CD4-positive, alpha-beta T cell treated with Interleukin-12 subunit alpha and Interleukin-12 subunit beta, for 1 hour (primary cell): ENCODE measurements at places on chromosomes 2 and 18.

DNA sequence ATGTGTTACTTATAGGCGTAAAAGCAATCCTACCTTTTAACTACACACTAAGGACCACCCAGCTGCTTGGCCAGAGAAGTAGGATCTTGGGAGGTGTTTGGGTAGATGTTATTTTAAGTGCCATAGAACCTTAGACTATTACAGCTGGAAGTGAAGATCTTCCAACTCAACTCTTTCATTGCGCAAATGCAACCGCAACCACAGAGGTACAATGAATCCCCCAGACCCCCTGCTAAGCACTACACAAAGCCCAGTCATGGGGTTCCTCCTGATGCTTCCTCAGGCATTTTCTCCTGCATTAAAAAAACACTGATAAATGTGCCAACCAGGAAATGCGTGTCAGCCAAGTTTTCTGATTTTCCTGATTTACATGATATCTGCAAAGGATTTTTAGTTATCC, 246.0 kb downstream of the LRRTM1 start:
- DNase-seq, result no peak

DNA sequence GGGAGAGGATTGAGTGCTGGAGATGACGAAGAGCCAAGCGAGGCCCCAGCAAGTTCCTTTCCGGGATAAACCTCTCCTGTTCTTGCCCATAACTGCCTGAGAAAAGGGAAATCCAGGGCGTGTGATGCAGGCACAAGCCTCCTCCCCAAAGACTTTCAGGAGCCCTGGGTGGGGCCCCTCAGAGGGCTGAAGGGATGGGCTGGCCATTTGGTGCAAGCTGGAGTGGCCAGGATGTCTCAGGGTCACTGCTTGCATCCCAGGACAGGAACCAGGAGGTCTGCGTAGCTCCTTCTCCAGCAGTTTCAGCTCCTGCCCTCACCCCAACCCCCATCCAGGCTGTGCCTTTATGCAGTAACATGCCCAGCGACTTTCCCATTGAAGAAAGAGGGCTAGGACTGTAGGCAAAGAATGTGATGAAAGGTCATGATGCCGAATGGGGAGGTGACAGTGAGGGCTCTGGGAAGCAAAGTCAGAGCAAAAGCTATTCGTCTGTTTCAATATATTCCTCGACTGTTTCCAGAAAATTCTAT, 80.2 kb downstream of the PXDN start:
- no peak for DNase-seq

- DNase-seq, result no peak
These were observed 1559.3 kb upstream of the ZEB2 start for GRCh38 chr2:146079216-146079615.

GRCh38 chr2:120787822-120788700, 52.4 kb downstream of the GLI2 start:
- DNase-seq, result no peak

DNA sequence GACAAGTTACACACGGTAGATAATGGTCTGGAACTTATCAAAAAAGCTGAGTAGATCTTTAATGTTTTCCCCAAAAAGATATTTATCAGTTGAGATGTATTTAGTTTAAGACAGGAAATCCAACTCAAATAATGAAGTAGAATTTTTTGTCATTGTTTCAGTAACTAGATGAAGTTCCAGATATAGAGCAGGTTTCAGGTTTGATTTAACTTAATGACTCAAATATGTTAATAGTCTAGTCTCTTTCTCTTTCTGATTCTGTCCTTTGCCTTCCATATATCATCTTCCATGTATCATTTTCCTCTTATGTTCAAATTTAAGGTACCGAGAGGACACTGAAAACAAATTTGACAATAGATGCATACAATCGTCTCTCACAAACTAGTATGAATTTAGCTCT, 23.6 kb upstream of the DOCK10 start:
- DNase-seq, result no peak

- no peak for DNase-seq
These were observed 306.1 kb downstream of the CPS1 start for GRCh38 chr2:210862283-210863065.

- DNase-seq, result no peak
These were observed 91.9 kb upstream of the CXCR4 start for GRCh38 chr2:136209561-136210454.

- DNase-seq, result peak; percentile 6
These were observed 419.9 kb downstream of the TGIF1 start for GRCh38 chr18:3869848-3870247.

GRCh38 chr2:172097557-172098131, 5.1 kb downstream of the DLX2 start:
- no peak for DNase-seq

DNA sequence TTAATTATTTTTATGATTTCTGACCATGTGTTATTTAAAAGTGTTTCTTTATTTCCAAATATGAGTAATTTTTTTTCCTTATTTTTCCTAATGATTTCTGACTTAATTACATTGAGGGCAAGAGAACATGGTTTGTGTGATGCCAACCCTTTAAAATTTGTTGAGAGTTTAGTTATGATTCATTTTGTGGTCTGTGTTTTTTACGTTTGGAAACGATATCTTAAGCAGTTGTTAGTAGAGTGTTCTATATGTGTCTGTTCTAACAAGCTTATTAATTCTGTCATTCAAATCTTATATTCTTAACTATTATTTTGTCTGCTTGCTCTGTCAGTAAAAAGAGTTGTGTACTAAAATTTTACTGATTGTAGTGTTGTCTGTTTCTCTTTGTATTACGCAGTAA, 15.0 kb downstream of the NAB1 start:
- DNase-seq, result no peak

DNA sequence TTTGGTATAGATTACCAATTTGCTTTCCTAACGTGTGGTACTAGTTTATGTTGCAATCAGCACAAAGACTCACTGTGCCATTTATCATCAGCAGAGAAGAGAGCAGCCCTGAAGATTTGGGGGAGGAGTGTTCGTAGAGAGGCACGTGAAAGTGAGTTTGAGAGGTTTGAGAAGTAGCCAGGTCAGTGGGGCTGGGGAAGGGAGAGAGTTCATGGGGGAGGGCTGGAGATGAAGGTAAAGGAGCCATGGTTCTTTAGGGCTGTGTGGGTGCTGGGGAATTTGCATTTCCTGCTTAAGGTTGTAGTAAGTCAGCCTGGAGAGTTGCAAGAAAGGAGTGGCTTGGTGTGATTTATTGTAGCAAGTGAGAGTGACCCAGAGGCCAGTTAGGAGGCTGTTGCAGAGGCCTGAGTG, 172.1 kb downstream of the NEDD4L start:
- DNase-seq, result no peak

DNA sequence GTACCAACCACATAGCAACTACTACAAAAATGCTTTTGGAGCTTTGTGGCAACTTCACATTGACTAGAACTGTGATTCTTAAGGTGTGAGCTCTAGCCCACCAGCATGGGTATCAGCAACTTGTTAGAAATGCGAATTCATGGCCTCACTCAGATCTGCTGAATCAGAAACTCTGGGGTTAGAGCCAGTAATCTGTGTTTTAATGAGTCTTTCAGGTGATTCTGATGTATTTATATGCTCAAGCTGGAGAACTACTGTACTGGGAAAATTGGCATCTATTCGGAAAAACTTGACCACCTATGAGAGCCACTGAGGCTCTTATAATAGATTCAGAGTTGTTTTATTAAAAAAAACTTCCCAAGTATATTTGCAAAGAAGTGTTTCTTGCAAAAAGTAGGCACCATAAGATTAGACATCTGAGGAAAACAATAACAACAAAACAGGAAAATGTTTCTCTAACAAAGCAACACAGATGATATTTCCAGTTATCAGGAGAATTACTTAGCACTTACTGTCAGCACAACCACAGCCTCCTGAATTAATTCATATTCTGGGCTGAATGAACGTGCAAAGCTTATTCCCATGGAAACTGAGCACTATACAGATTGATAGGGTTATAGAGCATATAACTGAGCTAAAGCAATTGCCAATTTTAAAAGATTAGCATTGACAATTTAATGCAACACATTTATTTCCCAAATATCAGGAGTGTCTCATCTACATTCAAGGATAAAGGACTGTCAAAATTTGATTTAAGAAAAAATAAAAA, 71.6 kb downstream of the NCKAP5 start:
- no peak for DNase-seq

DNA sequence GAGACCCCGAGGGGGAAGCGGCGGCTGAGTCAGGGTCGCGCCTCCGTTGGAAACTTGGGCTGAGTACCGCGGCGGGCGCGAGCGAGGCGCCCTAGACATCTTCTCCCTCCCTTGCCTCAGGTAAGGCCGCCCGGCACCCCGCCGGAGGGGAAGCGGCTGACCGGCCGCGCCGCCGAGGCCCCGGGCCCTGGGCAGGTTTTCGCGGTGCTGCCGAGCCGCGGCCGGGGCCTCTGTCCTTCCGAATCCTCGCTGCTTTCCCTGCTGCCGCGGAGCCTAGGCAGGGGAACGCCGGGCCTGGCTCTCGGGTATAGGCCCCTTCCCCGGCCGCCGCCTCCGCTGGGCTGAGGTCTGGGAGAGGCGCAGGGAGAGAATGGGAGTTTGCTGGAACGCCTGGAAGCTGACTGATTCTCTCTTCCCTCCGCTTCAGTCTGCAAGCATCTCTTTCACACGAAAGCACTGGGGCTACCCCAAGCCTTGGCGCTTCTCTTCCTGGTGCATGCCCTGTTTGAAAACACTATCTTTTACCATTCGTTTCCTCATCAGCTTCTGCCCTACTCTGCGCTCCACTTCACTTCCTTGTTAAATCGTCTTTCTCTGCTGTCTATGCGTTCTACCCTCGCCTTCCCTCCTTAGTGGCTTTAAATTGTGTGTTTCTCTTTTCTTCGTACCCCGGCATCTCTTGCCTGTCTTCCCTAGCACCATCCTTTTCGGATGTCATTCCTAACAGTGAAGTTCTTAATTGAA, 652 bp downstream of the PPM1B start:
- peak; percentile 65 for DNase-seq

DNA sequence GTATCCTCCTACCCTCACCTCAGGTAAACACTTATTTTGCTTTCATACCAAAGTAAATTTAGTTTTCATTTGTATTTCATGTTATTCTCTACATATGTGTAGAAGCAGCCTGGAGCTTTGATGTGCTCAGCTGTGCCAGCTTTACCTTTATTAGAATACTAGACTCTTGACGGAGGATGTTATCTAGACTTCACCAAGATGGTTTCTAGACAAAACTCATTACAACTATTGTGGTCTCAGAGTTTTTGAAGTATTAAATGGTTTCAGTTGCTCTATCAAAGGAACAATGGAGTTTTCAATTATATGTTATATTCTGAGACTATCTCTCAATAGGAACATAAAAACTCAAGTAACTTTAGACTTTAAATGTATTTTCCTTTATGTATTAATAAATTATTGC, 5.0 kb upstream of the IL18RAP start:
- DNase-seq, result peak; percentile 26

DNA sequence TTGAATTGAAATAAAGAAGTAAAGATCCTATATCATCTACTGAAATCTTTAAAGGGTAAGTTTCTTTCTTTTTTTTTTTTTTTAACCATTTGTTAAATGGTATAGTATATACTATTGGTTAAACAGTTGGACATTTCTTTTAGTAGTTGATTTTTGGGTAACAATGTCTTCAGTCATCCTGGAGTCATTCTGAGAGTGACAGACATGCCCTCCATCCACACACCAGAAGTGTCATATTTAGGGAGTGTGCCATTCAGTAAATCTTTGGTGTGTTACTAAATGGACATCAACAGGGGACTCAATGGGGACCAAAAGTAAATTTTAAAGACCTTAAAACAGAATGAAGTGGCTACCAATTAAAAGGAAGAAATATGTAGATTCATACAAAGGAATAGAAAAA, 50.8 kb upstream of the SLC39A10 start:
- DNase-seq, result no peak

DNA sequence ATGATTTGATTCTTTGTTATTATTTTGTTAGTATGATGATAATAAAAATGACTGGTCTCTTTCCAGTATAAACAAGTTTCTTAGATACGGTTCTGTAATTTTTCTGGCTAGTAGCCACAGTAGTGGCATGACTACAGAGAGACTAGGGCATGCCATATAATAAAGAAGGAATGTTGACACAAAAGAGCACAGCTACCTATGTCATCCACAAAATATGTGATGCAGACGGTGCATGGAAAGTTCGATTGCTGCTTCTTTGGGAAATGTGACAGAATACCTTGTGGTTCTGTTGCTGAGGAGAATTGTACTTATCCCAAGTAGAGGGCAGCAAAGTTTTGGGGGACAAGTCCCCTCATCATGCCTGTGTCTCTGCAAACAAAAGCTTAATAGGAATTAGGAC, 26.1 kb upstream of the SETBP1 start:
- no peak for DNase-seq

DNA sequence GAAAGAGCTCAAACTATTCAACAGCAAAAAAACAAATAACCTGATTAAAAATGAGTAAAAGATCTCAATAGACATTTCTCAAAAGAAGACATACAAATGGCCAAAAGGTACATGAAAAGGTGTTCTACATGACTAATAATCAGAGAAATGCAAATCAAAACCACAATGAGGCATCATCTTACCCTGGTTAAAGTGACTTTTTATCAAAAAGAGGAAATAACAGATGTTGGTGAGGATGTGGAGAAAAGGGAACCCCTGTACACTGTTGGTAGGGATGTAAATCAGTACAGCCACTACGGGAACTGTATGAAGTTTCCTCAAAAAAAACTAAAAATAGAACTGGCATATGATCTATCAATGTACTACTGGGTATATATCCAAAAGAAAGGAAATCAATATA, 39.8 kb upstream of the TMEM163 start:
- no peak for DNase-seq

DNA sequence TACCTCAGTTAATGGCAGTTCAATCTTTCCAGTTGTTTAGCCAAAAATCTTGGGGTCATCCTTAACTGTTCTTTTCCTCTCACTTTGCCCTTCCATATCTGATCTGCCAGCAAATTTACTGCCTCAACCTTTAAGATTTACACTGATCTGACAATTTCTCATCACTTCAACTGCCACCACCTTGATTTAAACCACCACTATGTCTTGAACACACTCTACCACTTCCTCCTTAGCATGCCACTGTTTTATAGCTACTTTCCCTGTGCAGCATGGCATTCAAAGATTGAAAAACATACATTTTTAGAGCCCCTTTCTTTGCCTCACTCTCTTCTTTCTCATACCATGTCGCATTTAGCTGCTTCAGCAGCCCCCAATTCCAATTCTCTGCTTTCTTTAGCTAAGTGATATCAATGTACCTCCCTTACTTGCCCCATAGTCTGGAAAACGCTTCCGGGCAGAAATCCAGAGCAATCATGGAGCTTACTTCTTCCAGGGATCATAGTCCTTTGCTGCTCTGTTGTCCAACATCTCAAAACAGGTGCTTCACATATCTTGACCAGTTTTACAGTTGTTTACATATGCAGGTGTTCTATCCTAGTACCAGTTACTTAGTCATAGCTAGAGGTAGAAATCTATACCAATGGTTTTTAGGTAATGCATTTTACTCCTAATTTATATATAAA, 10.9 kb downstream of the PGAP1 start:
- no peak for DNase-seq

DNA sequence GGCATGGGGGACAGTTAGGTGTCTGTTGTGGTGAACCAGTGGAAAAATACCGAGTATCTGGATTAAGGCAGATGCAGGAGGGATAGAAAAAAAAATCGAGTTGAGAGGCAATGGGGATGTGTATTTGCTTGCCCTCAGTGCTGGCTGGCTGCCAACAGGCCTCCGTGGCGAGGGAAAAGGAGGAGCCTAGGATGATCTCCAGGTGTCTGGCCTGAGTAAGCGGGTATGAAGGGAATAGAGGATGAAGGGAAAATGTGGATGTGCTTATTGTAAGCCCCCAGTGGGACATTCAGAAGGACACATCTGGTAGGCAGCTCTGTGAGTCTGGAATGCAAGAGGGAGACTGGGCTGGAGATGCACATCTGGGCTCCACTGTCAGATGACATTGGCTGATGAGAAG, 22.8 kb downstream of the KCNS3 start:
- DNase-seq, result no peak

- DNase-seq, result no peak
These were observed 18.7 kb downstream of the C18orf63 start for GRCh38 chr18:74334242-74334893.
